ENCODE measurements at places on chromosomes 12 and 14. TPM values are rescaled to one million over a fixed set of nuclear protein-coding genes. Genes with fewer than 3 reads are reported as not detected.

AICDA gene
- total RNA-seq, result not detected

KRT72 gene
- total RNA-seq, result not detected

ST8SIA1 gene
- total RNA-seq, result 3.6 TPM

OTX2 gene
- not detected for total RNA-seq

LRTM2 gene
- total RNA-seq, result not detected

KIF26A gene
- 4.5 TPM for total RNA-seq

IFI27 gene
- total RNA-seq, result 2.6 TPM

KLRG1 gene
- not detected for total RNA-seq

GARIN6 gene
- total RNA-seq, result not detected

CCDC177 gene
- total RNA-seq, result not detected

LRFN5 gene
- total RNA-seq, result 0.16 TPM

All from osteocyte (in vitro differentiated cells).